ENCODE measurements at places on chromosomes 6 and 20.

DNA sequence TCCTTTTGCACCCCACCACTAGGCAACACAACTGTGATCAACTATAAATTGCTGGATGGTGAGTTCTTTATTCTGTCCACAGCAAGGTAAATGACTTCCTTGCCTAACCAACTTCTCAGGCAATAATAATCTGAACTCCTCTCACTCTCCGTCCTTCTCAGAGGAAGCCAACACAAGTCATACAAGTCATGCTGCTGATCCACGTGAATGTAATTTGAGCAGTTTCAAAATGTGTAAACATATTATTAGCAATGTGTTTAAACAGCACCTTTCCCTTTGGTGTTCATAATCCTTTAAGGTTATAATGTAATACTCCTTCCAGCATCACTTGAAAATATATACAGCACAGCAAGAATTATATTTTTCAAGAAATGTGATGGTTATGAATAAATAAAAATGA is 127.9 kb downstream of the QRSL1 start:
- no peak for DNase-seq

GRCh38 chr20:60268491-60268890 is 310.3 kb downstream of the CDH26 start:
- no peak for DNase-seq

DNA sequence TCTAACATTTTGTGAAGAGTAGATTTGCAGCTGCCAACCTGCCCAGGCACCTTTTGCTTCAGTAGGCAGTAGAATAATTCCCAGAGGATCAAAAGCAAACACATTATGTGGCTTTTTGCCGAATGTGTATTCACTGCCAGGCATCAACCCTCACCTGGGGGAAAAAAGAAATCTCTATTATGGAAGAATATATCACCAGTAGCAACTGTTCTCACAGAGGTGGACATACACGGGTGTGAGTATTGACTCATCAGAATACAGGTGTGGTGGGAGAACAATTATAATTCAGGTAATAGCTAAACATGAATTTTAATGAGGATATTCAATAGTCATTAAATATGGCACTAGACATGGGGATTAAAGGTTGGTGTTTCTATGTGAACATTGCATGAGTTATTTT is 910.7 kb downstream of the TFAP2A start:
- no peak for DNase-seq

DNA sequence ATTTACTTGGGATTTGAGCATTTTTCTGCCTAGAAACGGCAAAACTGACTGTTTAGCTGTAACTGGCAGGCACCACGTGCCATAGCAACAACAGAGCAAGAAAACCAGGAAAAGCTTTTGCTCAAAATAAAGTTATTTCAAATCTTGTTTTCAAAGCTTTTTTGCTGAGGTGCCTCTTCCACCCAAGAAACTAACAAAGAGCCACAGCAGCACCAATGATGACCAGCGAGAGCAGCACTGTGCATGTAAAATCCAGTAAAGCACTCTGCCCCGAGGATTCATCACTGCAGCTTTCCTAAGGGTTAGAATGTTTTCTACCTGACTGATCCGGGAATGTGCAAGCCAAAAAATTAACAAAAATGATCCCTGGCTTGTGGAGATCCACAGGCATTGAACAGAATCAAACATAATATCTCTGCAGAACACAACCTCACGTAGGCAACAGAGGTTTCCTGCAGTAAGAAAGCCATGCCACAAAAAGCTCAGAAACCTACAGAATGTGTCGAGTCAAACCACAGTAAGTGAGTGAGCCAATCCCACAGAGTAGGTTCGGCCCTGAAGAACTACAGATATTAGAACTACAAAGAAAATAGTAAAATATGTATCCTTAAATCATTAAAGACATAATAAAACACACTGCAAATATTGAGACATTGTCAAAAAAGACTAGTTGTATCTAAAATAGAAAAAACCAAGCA is 7.4 kb upstream of the ULBP3 start:
- no peak for DNase-seq

GRCh38 chr6:129448965-129449364 is 261.0 kb downstream of the ARHGAP18 start:
- DNase-seq: no peak

GRCh38 chr6:34673064-34673463 is 23.5 kb downstream of the ILRUN start:
- DNase-seq: no peak

- no peak for DNase-seq
Observed at GRCh38 chr6:12223383-12223782, 66.8 kb upstream of the EDN1 start.

DNA sequence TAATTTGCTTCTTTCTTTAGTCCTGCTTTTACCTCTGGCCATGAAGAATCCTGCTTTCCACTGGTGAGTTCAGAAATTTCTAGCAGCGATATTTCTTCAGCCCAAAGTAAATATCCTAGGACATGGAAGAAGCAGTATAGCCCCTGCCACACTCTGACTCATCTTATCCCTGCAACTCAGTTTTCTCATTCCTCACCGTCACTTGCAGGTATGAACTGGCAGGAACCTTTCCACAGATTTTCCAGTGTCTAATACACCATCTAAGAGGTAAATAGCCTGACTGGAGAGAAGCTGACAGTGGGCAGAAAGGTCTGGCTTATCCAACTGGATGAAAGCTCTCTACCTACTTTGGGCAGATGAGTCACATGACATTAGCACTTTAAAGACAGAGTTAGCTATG is 816.7 kb upstream of the FLRT3 start:
- DNase-seq: no peak

Measured in activated CD4-positive, alpha-beta T cell treated with anti-CD3 and anti-CD28 coated beads for 24 hours (primary cell).